ENCODE measurements at places on chromosomes 2 and 18. TPM values are rescaled to one million over a fixed set of nuclear protein-coding genes. Genes with fewer than 3 reads are reported as not detected.

DNA sequence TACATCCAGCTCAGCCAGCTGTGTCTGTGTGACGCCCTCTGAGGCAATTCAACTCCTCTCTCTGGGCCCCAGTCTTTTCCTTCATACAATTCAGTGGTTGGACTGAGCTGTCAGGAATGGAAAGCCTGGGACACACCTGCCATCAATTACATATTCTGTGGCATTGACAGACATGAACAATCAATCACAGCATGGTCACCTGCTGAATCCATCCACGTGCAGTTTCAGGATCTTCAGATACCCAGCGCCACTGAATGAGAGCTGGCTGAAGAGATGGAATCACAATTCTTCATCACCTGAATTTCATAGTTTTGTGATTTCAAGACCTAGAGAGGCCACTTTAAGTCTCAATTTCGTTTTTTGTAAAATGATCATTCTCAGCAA lies 5.1 kb downstream of the ADRA2B start:
- DNase-seq, result no peak

- no peak for DNase-seq
Measured at GRCh38 chr2:46929612-46930011, 14.0 kb upstream of the MCFD2 start.

EPB41L3 gene
- 61.2 TPM for total RNA-seq

DNA sequence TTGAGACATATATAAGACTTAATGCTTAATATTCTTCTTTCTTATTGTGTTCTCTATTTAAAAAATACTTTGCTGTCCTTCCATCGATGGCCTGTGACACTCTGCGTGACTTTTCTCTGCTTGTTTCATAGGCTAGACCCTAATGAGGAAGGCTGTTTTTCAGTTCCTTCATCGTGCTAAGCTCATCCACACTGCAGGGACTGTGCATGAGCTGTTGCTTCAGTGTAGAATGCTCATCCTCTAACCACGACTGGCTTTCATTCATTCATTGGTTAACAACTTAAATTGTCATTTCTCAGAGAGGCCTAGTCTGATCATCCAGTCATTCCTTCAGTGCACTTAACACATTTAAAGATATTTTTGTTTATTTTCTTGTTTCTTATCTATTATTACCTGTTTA lies 134.4 kb downstream of the CCDC85A start:
- no peak for DNase-seq

DNA sequence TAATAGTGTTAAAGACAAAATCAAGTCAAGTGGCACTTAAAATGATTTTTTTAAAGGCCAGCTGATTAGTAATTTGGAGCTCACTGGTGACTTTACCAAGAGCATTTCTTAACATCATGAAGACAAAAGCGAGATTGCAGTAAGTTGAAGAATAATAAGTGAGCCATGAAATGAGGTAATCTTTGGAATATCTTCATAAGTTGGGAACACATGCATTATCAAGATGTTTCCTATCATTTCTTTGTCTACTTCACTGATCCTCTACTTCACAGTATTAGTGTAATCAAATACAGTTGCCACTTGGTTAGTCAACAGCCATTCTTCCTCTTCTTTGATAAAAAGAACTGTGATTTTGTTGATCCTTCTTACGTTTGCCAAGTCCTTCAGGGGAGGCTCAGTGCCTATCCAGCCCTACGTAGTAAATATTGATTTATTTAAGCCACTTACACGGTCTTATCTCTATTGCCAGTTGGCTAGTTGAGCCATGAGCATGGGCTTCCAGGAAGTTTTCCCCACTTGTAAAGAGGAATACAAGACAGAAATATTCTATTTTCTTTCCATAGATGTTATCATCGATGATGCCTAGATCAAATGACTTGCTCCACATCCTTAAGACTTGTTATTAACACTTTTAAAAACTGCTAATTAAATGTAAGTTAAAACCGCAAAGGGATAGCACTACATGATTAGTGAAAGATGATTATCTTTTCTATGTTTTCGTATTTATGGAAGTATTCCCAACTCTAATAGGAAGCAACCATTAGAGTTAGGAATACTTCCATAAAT lies 46.1 kb downstream of the YES1 start:
- DNase-seq, result no peak

- no peak for DNase-seq
Measured at GRCh38 chr2:120218181-120218580, 5.0 kb downstream of the TMEM185B start.

DNA sequence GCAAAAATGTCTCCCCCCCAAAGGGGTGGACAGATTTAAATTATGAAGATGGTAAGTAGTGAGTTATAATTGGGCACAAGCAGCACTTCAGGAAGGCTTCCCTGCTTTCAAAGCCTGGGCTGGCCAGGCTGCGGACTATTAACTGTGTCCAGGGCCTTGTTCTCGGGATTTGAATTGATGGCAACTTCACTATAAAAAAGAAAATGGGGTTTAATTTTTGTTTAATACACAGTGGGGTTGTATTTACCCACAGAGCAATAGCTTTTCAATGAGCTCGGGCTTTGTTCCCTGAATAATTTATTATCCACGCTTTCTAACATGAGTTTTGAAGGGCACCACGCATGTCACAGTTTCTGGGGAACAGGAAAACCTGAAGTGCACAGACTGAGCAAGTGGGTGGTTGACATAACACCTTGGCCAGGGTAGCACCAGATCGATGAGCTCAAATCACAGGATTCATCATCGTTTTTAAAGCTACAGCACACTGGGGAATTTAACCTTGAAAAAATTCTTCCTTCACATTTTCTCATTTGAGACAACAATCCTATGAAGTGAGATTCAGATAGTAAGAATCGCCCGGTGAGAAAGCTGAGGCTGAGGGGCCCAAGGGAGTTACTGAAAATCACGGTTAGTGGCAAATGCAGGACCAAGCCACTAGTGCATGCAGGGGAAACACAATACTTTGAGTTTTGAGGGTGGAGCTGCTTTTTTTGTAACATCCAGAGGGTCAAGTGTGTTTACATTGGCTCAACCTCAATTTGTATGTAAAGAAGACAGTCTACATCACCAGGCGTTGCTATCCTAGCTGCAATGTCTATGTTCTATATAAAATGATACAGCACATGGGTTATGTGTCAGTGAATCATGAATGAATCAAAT lies 28.9 kb upstream of the LMAN1 start:
- no peak for DNase-seq

CCDC138 gene
- total RNA-seq, result 30.8 TPM

DNA sequence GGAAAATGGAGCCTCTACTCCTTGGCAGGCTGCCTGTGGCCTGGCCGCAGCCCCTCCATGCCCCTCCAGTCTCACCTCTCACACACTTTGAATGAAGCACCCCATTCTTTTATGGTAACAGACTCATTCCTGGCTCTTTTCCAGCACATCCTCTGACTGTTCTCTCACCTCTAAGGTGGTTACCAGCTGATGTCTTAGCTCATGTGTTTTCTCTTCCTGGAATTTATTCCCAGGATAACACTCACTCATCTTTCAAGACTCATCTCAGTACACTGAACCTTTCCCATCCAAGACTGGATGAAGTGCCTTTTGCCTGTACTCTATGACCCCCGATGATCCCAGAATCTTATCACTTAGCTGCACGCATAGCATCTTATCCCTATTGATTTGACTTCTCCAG lies 50.6 kb downstream of the SLC9A4 start:
- no peak for DNase-seq

GALR1 gene
- 1.4 TPM for total RNA-seq

CPLX4 gene
- 14.8 TPM for total RNA-seq

GRCh38 chr2:42342061-42342794 lies 18.8 kb downstream of the COX7A2L start:
- DNase-seq, result no peak

CNGA3 gene
- total RNA-seq, result 3.0 TPM

CFAP53 gene
- 1.7 TPM for total RNA-seq

- DNase-seq, result no peak
Measured at GRCh38 chr2:124837496-124837895, 812.4 kb downstream of the CNTNAP5 start.

DNA sequence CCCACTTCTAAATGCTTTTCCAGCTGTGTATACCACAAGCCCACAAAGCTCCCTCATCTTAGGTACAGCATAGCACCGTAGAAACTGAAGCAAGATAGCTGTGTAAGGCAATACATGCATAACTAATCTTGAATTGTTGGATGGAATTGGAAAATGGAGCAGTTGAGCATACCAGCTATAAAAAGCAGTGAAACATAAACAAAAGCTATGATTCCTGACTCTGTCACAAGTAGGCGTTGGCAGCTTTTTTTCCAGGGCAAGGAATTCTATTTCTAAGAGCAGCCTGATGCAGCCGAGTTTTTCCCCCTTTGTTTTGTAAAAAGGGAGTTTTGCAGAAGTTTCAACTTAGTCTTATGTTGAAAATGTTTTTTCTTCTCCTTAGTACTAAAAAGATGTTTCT lies 32.4 kb downstream of the MOGAT1 start:
- DNase-seq, result no peak

DNA sequence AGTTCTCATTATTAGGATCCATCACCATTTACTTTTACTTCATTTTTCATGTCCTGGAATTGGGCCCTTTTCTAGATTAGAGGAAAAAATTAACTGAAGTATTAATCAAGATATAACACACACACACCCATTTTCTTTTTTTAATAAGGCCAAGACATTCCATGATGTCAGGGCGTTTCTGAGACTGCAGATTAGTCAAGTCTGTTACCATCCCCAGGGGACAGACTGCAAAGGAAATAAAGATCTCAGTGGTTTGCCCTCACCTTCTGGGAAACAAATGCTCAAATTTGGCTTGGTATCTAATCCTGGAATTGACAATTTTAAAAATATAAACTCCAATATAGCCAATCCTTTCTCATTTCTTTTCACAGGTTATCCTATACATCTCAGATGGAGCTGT lies 27.4 kb downstream of the RMP24 start:
- DNase-seq, result no peak

DNA sequence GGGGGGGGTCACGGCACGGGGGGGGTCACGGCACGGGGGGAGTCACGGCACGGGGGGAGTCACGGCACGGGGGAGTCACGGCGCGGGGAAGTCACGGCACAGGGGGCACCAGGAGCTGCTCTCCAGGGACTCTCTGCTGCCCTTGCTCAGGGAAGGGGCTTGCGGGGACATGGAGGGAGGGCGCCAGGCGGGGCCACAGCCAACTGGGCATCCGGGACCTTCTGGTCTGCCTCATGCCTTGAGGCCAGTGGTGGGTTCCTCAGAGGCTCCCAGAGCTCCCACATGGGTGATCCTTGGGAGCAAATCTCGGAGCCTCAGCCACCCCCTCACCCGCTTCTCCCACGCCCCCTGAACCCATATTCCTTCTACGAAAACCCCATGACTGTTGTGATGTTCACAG lies 55.8 kb upstream of the TMEM18 start:
- no peak for DNase-seq

GRCh38 chr18:52163478-52163877 lies 176.5 kb upstream of the DCC start:
- no peak for DNase-seq

- no peak for DNase-seq
Measured at GRCh38 chr2:219998107-219998506, 370.7 kb downstream of the SLC4A3 start.

GRCh38 chr2:164053021-164053420 lies 317.2 kb upstream of the FIGN start:
- no peak for DNase-seq

GRCh38 chr2:165239856-165240515 lies 772 bp downstream of the SCN2A start:
- DNase-seq, result peak; percentile 29

GRCh38 chr2:138071720-138072719 lies 107.7 kb downstream of the HNMT start:
- DNase-seq, result no peak

KCNG2 gene
- 2.1 TPM for total RNA-seq

GRCh38 chr18:75067996-75068645 lies 140.8 kb downstream of the PTGR3 start:
- no peak for DNase-seq

LOXL3 gene
- total RNA-seq, result 7.0 TPM

- DNase-seq, result no peak
Measured at GRCh38 chr2:54585136-54585733, 129.1 kb downstream of the SPTBN1 start.

GRCh38 chr2:183348492-183348891 lies 224.2 kb downstream of the NUP35 start:
- no peak for DNase-seq

- DNase-seq, result peak; percentile 54
Measured at GRCh38 chr2:71895320-71896161, 252.1 kb downstream of the CYP26B1 start.

GRCh38 chr2:215914054-215914776 lies 99.1 kb downstream of the MREG start:
- DNase-seq, result no peak

DNA sequence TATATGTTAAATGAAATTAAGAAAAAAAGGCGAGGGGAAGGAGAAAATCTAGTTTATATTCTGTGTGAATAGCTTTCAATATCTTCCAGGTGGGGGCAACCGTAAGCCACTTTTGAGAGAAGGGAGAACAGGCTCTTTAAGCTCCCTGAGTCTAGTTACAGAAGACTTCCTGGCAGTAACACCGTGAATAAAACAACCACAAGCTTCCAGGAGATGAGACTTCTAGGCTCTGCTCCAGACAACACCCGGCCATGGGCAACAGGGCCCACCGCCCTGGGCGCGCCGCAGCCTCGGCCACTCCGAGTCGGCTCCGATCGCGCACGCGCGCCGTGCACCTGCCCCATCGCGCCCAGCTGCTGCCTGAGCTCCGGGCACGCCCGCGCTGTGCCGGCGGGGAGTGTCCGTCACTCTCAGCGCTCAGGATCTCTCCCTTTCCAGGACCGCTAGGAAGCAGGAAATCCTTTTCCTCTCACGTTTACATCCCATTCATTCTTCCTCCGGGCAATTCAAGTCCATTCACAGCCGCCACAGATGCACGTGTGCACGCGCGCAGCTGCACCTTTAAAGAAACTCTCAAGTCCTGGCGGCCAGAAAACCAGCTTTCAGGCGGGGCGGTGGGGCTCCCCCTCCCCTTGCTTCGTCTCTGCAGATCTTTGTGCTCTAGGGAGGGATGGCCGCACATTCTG lies 19.4 kb upstream of the PAX3 start:
- DNase-seq, result peak; percentile 71

GRCh38 chr2:38700881-38701458 lies 35.1 kb downstream of the GALM start:
- DNase-seq, result no peak

EVX2 gene
- total RNA-seq, result 0.73 TPM

- no peak for DNase-seq
Measured at GRCh38 chr2:162697111-162697510, 141.5 kb downstream of the KCNH7 start.

DNA sequence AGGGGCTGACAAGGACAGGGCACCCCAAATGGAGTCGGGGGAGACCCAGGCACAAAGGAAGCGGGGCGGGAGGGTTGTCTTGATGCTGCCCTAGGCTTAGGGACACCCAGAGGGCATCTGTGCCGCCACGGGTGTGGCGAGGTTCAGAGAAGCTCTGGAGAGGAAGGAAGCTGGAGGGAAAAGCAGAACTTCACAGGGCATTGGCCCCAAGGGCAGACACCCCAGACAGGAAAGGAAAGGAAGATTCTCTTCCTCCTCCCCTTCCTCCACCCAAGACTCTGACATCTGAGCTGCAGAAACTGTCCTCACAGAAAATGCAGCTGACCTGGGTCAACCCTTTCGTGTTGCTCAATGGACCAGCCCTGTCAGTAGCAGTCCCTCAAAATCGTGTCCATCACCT lies 25.6 kb downstream of the DNMT3A start:
- no peak for DNase-seq

HOXD1 gene
- total RNA-seq, result not detected

DNAJC5G gene
- total RNA-seq, result 1.3 TPM

POTEC gene
- total RNA-seq, result 0.09 TPM

All from cerebellum (tissue), 4 donors.